Karpas-422 (cell line): ENCODE measurements at places on chromosomes 7 and 10. TPM values are rescaled to one million over a fixed set of nuclear protein-coding genes. Genes with fewer than 3 reads are reported as not detected.

The RPEL1 gene
- total RNA-seq: not detected in 2 replicates

The CASP2 gene
- total RNA-seq: 22.3 and 23.4 TPM in 2 replicates

DNA sequence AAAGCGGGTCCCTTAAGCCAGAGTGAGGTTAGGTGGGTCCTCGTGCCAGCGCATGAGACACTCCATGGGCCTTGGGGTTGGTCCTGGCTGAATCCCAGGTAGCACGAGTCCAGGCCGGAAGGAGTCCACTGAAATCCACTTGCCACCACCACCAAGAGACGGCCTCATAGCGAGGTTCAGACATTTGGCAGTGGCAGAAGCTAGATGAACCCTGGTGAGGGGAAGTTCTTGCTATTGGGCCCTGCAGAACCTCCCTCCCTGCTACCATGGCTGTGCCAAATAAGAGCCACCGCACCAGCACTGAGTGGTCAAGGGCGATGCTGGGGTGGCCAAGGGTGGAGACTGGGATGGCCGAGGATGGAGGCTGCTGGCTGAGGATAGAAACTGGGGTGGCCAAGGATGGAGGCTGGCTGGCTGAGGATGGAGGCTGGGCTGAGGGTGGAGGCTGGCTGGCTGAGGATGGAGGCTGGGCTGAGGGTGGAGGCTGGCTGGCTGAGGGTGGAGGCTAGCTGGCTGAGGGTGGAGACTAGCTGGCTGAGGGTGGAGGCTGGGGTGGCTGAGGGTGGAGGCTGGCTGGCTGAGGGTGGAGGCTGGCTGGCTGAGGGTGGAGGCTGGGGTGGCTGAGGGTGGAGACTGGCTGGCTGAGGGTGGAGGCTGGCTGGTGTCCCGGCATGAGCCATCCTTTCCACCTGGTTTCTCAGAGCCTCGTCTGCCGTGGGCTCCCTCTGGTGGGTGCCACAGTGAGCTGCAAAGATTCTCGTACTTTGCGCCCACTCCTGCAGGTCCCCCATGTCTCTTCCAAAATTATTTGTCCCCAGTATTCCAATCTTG is 88.2 kb downstream of the ELFN1 start:
- peak; percentile 80 for DNase-seq
- no peak overlapping the region for H3K4me3 ChIP-seq
- H3K4me1 ChIP-seq: peaks cover 4% of the 10 kb centered on the region

DNA sequence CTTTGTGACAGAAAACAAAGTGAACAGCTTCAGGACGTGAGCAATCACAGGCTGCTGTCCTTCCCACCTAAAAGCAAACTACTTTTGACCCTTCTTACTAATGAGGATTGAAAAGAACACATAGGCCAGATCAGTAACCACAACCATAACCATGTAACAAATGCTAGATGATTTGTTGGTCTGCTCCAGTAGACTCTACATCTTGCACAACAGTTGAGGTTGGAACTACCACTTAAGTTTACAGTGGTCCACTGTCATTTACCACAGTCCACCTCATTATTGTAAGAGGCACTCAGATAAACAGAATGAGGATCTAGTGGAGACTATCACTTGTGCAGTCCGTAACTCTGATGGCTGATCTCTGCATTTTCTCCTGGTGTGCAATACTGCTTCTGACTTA is 27.8 kb downstream of the NET1 start:
- no peaks in the 10 kb centered on the region for H3K36me3 ChIP-seq
- H3K4me1 ChIP-seq: peaks cover 34% of the 10 kb centered on the region
- DNase-seq: no peak
- no peak overlapping the region for H3K27ac ChIP-seq

DNA sequence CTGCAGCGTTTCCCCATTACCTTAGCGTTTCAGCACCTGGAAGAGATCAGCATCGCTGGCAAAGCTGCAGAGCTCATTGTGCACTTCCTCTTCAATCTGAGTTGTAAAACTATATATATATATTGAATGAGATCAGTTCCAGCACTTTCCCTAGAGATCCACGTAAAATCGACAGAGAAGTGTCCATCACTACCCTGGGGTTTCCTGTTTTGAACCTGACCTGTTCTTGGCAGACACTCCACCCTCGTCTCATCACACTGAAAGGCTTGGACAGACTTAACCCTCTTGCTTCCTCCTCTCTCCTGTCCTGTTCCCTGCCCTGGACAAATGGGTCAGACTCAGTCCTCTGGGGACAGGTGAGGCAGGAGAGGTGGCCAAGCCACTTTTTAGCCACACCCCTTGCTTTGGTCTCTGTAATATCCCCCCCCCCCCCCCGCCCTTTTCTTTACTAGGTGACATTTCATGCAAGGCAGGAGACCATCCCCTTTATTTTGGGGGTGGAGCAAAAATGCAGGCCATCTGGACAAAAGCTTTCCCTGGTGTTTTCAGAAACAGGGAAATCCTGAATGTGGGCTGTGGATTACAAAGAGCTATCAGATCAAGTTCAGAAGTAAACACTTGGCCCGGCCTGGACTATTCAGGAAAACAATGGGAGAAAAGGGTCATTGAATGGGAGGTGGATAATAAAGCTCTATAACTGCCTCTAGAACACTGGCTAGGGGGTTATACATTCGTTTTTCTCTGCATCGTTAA is 83.7 kb upstream of the KDM7A start:
- H3K36me3 ChIP-seq: no peaks in the 10 kb centered on the region
- H3K4me3 ChIP-seq: no peak overlapping the region
- no peak overlapping the region for H3K27ac ChIP-seq

DNA sequence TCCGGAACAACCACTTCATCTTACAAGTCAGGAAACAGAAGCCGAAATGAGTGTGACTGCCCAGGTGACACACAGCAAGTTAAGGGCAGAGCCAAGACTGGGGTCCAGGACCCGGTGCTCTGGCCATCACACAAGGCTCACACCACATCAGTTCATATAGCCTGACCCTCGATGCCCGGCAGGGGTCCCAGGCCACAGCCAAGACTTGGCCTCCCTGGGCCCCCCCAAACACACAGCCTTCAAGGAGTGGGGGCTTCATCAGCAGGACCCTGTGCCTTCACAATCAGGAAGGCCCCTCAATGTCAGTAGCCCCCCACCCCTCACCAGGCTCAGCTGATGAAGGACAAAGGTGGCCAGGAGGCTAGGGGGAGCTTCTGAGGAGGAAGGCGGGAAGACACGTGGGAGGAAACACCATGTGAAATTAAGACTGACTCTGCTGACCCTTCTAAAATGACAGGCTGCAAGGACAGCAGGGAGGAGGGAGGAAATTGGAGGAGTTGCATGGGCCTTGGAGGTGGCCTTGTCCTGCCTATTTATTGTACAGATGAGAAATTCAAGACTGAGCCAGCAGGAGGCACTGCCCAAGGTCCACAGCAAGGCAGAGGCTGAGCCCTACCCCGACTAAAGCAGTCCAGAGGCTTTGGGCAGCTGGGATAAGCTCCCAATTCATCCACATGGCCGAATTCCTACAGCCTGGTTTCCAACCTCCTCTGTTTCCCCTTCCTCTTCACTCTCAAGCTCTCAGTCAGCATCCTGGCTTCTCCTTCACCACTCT is 216.1 kb upstream of the ZMIZ1 start:
- peak; percentile 77 for DNase-seq
- H3K27me3 ChIP-seq: no peaks in the 10 kb centered on the region
- no peaks in the 10 kb centered on the region for H3K36me3 ChIP-seq
- H3K27ac ChIP-seq: no peak overlapping the region
- H3K4me3 ChIP-seq: no peak overlapping the region
- peaks cover 20% of the 10 kb centered on the region for H3K4me1 ChIP-seq

GRCh38 chr10:69508738-69509340 is 57.6 kb downstream of the TSPAN15 start:
- no peak overlapping the region for H3K27ac ChIP-seq
- H3K4me1 ChIP-seq: peaks cover 5% of the 10 kb centered on the region; the same call in 1 of the 2 replicates
- H3K36me3 ChIP-seq: no peaks in the 10 kb centered on the region
- no peak for DNase-seq

GRCh38 chr7:140571538-140572122 is 69.0 kb downstream of the DENND2A start:
- H3K4me1 ChIP-seq: no peaks in the 10 kb centered on the region
- H3K4me3 ChIP-seq: no peak overlapping the region
- no peak for DNase-seq
- no peaks in the 10 kb centered on the region for H3K36me3 ChIP-seq
- H3K27me3 ChIP-seq: no peaks in the 10 kb centered on the region

DNA sequence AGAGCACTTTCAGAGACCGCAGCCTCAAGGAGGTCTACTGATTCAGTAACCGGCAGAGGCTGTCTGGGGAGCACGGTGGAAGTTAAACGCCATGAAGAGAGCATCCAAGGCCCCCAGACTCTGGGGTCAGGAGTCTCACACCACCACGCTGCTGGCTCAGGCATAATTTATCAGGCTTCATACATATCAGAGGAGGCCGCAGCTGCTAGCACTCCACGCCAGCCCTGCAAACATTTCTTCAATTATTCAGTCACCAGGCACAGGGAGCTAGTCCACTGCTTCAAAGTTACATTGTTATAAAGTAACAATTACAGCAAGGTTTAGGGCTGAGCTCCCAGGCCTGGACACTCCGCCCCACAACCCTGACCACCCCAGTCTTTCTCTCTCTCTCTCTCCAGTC is 97.8 kb downstream of the PAXIP1 start:
- H3K4me1 ChIP-seq: no peaks in the 10 kb centered on the region
- no peaks in the 10 kb centered on the region for H3K27me3 ChIP-seq
- no peak overlapping the region for H3K4me3 ChIP-seq
- H3K27ac ChIP-seq: no peak overlapping the region
- H3K36me3 ChIP-seq: no peaks in the 10 kb centered on the region

DNA sequence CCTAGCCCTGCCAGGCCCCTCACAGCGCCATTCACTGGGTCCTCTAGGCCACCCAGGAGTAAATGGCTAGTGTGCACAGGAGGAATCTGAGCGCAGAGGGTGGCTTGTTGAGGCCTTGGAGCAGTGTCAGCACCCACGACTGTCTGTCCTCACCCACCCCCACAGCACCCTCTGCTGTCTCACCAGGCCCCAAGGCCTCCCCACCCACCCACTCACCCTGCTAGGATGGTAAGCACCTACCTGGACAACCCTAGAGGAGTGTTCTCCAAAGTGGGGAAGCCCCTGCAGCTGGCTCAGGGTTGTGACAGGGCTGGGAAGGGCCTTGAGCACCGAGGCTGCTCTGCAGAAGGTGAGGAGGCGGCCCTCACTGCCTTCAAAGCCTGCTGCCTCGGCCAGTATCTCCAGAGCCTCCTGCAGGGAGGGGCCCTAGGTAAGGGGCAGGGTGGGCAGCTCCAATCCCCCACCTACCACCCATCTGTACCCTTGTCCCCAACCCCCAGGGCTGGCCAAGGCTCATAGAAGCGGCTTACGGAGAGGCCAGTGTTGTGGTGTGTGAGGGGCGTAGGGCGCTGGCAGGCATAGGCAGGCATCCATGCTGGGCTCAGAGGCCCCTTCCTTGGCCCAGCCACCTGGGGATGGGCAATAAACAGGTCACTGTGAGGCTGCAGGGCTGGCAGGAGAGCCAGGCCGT is 2.9 kb downstream of the POLM start:
- no peaks in the 10 kb centered on the region for H3K27me3 ChIP-seq
- H3K27ac ChIP-seq: peak overlapping the region; percentile 85; the same call in 1 of the 2 replicates
- no peak overlapping the region for H3K4me3 ChIP-seq
- H3K36me3 ChIP-seq: peaks cover 31% of the 10 kb centered on the region

- no peak within 1 kb of the TSS for H3K4me3 ChIP-seq
- peak; percentile 47 for DNase-seq
- H3K36me3 ChIP-seq: no peaks in the 10 kb centered on the region
- H3K27me3 ChIP-seq: no peaks in the 10 kb centered on the region
- peaks cover 5% of the 10 kb centered on the region; the same call in 1 of the 2 replicates for H3K4me1 ChIP-seq
- no peak within 1 kb of the TSS for H3K27ac ChIP-seq
Observed at GRCh38 chr10:133357285-133358161, at the start of gene FUOM. TSS of gene FUOM (minus strand) at chr10:133358019. CDS start at chr10:133358007, 12 bp downstream.

DNA sequence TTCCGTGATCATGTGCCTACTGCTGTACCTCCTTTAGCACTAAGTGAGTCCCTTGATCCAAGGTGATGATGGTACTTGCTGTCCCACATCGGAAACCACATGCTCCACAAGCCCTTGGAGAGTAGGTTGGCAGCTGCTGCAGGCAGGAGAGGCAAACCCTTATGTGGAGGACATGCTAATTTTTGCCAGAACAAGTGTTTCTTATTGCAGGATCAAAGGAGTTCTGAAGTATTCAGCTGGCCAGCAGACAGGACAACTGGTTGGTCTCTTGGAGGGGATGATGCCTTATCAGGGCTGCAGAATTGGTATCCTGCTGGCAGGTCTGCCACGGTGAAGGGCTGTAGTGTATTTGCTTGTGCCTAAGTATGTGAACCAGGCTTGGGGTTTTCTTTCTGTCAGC is 36.8 kb downstream of the NACAD start:
- H3K4me1 ChIP-seq: peaks cover 30% of the 10 kb centered on the region
- DNase-seq: no peak
- peaks cover 11% of the 10 kb centered on the region; the same call in 1 of the 2 replicates for H3K36me3 ChIP-seq

GRCh38 chr10:69669409-69669808 is 39.4 kb downstream of the FAM241B start:
- no peaks in the 10 kb centered on the region for H3K4me1 ChIP-seq
- H3K27me3 ChIP-seq: no peaks in the 10 kb centered on the region
- no peaks in the 10 kb centered on the region for H3K36me3 ChIP-seq
- DNase-seq: no peak
